ENCODE measurements at places on chromosomes 11 and 22.

DNA sequence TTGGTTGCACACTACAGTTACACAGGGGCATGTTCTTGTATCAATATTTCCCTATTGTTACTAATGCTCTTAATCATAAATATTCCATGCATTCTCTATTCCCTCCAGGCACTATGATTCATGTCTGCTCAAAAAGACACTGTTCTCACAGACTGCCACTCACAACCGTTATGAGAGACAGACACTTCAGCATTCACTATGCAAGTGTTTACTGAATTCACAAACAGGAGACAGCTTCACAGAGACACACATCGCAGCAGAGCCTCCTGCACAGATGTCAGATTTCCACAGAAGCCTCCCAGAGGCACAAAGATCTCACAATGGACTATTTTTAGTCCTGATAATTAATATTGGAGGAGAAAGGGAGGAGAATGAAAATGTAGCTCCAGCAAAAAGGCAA, 930.4 kb downstream of the OPCML start:
- DNase-seq = no peak

GRCh38 chr11:19951558-19952115, 208.6 kb downstream of the DBX1 start:
- no peak for DNase-seq

DNA sequence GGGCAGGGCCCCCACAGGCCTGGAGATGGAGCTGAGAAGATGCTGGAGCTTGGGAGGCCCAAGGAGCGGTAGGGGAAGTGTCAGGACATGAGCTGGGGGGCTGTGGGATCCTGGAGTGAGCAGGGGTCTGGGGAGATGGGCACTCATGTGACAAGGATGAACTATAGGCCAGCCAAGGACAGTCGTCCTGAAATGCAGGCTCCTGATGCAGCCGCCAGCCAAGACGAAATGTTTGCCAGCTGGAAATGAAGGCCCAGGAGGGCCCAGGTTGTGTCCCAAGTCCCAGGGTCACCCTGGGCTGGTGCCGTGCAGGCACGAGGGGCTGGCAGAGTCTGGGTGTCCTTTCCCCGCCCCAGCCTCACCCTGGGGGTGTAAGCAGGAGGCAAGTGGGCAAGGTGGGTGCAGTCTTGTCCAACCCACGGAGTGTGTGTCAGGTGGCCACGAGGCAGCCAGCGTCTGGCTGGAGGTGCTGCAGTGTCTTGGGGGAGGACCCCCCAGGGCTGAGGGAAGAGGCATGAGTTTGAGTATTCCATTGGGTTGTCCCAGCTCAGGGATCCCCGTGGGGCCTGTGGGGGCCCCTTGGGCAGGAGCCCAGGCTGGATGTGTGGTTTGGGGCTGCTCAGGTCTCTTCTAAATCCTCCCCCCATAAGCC, 21.4 kb downstream of the MRGPRG start:
- DNase-seq = no peak

GRCh38 chr22:27075028-27075678, 417.8 kb downstream of the MIAT start:
- no peak for DNase-seq

GRCh38 chr11:66326261-66327111, 9.6 kb upstream of the CD248 start:
- no peak for DNase-seq

DNA sequence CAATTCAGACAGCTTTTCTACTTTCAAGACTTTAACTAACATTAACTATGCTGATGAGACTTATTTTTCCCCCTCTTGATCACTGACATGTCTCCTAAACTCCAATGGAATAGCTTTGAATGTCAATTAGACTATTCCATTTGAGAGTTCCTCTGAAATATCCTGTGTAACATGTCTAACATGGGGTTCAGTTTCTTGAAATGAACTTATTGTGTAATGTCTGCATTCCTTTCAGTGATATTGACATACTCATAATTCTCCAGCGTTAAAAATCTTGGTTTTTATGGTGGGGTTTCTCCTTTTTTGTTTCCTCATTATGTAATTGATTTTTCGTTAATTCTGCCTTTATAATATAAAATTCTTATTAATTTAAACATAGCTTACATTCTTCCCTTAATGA, 37.7 kb upstream of the SPTBN2 start:
- DNase-seq = no peak

DNA sequence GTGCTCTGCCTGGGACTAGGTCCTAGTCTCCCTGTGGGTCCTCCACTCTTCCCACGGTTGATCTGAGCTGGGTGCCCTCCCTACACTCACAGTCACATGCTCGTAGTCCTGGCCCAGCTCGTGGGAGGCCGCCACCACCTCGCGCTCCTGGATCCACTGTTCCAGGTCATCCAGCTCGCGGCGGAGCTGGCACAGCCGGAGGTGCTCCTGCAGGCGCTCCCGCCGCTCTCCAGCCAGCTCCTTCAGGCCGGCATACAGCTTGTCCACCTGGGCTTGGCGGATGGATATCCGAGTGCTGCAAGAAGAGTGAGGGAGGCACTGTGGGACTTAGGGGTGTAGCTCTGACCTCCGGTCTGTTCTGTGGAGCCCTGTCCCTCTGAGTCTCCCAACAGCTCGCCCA, 14.8 kb upstream of the RBM4B start:
- no peak for DNase-seq

- DNase-seq = no peak
These were observed 2.3 kb downstream of the GAL3ST1 start for GRCh38 chr22:30572210-30572609.

DNA sequence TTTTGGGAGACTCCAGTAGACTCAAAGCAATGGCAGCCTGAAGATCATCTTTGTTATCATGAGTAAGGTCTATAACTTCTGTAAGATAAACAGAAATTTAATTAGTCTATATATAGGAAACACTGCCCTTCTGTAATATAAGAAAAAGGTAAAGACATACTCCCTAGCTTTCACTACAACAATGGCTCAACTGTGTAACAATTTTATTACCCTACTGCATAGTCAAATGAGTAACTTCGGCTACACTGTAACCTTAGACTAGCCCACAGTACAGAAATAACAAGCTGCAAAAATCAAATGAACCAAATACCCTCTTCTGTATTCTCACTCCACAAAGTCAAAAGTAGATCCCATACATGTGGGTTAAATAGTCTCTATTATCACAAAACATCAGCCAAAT, 33.7 kb downstream of the USP28 start:
- DNase-seq = no peak

DNA sequence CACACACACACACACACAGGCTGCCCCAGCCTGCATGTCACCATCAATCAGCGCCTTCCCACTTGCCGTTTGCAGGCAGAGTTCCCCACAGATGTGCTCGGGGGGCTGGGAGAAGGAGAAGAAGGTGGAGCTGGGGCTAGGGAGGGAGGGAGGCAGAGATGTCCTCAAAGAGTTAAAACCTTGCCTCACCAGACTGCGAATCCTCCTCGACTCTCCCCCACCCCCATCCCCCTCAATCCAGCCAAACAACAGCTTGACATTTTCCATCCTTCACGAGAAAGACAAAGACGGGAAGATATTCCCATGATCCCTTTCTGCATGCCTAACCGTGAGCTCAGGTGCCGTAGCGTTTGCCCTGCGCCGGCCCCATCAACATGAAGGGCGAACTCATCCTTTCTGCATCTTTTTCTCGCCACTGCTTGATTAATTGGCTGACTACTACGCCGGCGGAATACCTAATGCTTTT, 365.5 kb downstream of the MIAT start:
- no peak for DNase-seq
